ENCODE measurements at places on chromosomes 4 and X. TPM values are rescaled to one million over a fixed set of nuclear protein-coding genes. Genes with fewer than 3 reads are reported as not detected.

DNA sequence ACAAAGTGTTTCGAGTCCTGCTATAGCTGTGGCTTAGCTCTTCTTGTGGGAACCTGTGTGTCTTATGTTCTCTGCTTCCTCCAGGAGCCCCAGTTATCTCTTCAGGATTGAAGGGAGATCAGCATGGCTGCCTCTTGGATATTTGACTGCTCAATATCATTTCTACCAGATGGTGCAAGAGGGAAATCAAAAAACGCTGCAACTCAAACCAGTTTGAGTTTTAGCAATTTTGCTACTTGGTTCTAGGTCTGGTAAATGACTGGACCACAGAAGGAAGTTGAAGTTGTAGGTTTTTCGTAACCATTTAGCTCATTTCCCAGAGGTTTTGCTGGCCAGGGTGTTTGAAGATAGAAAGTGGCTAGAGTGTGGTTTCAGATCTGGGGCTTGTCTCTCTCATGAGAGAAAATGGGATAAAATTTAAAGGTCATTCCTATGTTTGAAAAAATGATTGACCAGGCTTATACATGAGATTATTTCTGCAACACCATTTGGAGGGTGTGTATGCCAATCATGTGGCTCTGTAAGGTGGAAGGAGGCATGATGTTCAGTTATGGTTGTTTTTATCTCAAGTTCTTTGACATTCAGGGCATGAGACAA, 210.4 kb downstream of the SPRY1 start:
- DNase-seq, result no peak

- DNase-seq, result peak; percentile 78
These were observed 4.8 kb upstream of the DAPP1 start for GRCh38 chr4:99811850-99812249.

DNA sequence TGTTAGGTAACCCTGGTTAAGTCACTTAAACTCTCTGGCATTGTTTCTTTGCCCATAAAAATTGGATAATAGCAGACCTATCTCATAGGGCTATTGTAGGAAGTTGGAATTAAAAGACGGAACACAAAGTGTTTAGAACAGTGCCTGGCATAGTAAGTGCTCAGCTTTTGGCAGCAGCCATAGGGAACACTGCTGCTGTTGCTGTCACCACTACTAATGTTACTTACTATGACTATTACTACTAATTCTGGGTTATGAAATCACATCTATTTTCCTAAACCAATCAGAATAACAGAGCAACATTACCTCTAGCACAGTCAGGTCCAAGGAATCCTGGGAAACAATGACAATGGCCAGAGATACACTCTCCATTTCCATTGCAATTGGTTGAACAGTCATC, 300.0 kb downstream of the SH2D1A start:
- DNase-seq, result no peak

- DNase-seq, result no peak
These were observed 1054.2 kb downstream of the ARAP2 start for GRCh38 chr4:35189988-35190613.

GRCh38 chr4:79898055-79898454, 175.0 kb downstream of the ANTXR2 start:
- no peak for DNase-seq

GRCh38 chr4:175762582-175762981, 49.5 kb downstream of the GPM6A start:
- DNase-seq, result no peak

Gene H2BW2
- not detected for total RNA-seq

Gene NDST4
- not detected for total RNA-seq

DNA sequence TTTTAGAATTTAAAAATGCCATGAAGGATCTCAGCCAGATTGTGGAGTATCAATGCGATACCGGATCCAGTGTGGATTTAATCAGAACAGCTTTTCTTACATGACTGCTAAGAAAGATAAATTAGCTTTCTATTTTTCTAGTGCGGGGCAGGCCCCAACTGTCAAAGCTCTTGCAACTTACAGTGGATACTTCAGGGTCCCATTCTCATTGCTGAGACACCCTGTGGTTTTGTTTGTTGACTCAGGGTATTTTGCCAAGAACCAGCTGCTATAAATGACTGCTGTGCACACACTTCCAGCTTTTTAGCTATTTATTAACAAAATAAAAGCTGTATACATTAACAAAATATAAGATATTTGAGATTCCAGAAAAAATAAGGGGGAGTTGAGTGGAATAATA, 166.4 kb downstream of the DCLK2 start:
- no peak for DNase-seq

Gene EDNRA
- total RNA-seq, result not detected

DNA sequence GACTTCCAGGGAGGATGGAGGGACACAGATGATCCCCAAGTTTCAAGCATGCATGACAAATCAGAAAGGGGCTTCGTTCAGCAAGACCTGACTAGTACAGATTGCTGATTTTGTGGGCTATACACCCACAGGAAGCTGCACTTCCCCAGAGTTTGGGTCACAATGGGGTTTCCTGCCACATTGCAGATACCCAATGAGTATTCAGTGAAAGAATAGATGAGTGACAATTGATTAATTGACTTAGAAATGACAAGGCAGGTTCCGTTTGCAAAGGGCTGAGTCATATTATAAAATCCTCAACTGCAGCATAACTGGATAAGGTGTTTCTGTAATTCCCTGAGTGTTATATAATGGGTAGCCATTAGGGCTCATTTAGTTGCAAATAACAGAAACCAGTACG, 146.6 kb upstream of the TBL1X start:
- DNase-seq, result peak; percentile 14
